Fibroblast of the aortic adventitia (primary cell): ENCODE measurements at places on chromosomes 16 and 17. TPM values are rescaled to one million over a fixed set of nuclear protein-coding genes. Genes with fewer than 3 reads are reported as not detected.

DNA sequence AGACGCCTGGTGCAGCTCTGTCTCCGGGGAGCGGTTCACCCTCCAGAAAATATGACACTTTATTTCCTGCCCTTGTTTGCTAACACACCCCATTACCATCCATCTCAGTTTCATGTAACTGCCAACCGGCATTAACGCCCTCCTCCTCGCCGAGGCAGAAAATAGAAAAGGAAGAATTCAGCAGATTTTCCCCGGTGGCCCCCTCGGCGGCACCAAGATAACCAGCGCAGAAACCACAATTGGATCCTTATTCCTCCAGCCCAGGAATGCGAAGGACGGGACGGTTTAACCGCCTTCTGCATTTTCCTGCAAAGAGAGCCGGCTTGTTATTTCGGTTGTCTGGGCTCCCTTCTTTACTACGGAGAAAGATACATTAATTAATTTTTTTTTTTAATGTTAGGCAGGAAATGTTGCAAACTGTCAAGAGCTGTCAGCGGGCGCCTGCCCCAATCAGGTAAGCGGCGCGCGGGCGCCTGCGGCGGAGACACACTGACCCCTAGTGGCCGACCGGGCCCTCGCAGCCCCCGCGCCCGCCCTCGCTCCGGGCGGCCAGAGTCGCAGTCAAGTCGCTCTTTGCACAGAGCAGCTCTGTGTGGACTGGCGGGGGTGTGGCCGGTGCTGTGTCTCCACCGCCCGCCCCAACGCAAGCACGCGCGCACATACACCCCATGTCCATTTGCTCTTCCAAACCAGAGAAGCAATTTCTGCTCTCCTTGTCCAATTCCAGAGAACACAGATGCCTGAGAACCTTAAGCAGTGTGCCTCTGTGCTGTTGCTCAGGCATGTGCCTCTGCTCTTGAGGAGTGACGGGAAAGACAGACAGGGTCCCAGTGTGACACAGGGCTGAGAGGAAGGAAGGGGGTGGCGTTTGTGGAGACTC lies 53.6 kb downstream of the C17orf67 start:
- peak; percentile 43 for DNase-seq

GRCh38 chr17:74520790-74521480 lies 10.3 kb downstream of the CD300LB start:
- no peak for DNase-seq

- no peak for DNase-seq
Measured at GRCh38 chr17:34357398-34357797, 1.1 kb downstream of the CCL13 start.

- DNase-seq = no peak
Measured at GRCh38 chr17:9242983-9243382, 221.7 kb downstream of the NTN1 start.

DNA sequence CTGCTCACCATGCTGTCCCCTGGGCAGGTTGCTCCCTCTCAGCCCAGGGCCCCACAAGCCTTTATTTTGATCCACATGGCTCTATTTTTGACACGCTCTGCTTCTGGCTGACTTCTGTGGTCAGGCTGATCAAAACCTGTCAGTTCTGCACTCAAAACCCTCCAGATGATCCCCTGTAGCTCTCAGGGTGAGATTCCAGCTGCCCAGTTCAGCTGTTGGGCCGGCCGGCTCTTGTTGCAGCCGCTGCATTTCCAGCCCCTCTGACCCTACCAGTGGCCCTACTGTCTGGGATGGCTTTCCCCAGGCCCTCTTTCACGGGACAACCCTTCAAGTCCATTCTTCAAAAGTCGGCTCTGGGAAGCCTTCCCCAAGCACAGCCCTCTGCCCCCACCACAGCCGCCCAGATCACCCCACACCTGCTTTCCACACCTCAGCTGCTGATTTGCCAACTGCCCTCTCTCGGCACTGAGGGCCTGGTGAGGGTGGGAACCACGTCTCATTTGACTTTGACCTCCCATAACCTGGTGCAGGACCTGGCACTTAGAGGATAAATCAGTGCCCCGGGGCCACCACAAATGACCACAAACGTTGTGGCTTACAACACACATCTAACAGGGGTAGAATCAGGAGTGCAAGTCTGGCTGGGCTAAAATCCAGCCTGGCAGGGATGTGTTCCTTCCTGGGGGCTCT lies 16.3 kb upstream of the CACNG4 start:
- no peak for DNase-seq

GRCh38 chr16:85473909-85474620 lies 139.1 kb upstream of the GSE1 start:
- no peak for DNase-seq

GRCh38 chr16:28587386-28587785 lies 9.5 kb downstream of the SULT1A2 start:
- DNase-seq = no peak

- DNase-seq = peak; percentile 15
Measured at GRCh38 chr16:3780570-3780969, 63.2 kb upstream of the TRAP1 start.

- DNase-seq = peak; percentile 26
Measured at GRCh38 chr17:3710951-3711383, 12.7 kb upstream of the HASPIN start.

DNA sequence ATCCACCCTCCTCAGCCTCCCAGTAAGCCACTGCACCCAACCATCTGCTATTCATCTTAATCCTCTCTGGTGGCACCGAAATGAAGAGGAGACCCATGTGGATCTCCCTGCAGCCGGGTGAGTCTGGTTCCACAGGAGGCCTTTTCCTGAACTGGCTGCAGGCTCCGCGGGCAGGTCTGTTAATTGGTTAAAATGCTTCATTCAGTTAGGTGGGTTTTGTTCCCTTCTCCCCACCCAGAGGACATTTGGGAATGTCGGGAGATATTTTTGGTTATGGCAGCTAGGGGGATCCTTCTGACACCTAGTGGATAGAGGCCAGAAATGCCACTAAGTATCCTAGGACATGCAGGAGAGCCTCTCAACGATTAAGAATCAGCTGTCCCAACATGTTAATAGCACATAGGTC lies 16.7 kb downstream of the C16orf54 start:
- DNase-seq = peak; percentile 55

GRCh38 chr17:81918832-81919545 lies 1.0 kb upstream of the SIRT7 start:
- DNase-seq = no peak

- no peak for DNase-seq
Measured at GRCh38 chr17:9355846-9356245, 219.8 kb downstream of the STX8 start.

- DNase-seq = no peak
Measured at GRCh38 chr17:28295677-28296578, 23.1 kb upstream of the TMEM97 start.

GRCh38 chr16:69319381-69319780 lies 8.2 kb downstream of the VPS4A start:
- DNase-seq = no peak

DNA sequence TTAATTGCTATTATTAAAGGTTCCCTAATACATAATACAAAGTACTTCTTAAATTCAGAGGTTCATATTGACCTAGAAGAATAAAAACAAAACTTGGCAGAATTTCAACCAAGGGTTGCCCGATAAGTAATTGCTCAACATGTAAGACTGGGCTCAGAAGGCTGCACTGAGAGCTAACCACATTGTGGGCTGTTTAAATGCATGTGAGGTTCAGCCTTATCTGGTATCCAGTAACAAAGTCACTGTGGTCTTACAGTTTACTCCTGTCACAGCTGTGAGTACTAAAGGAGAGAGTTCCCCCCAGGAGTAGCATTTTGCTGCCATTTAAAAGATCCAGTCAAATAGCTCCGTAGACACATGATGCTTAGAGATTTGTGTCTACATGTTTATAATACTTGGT lies 1.6 kb upstream of the DHRS11 start:
- peak; percentile 24 for DNase-seq

DNA sequence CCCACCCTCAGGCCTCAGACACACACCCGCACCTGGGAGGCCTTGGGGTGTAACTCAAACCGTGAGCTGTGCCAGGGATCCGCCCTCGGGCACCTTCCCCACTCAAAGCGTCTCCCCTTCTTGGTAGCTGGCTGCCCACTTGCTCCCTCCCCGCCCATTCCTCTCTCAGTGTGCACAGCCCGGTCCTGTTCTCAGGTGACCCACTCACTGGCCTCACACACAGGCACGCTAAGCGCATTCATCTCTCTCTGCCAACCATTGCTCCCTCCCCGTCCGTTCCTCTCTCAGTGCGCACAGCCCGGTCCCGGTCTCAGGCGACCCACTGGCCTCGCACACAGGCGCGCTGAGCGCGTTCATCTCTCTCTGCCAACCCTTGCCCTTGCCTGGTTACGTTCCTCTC lies 20.8 kb downstream of the WDR45B start:
- DNase-seq = no peak

DNA sequence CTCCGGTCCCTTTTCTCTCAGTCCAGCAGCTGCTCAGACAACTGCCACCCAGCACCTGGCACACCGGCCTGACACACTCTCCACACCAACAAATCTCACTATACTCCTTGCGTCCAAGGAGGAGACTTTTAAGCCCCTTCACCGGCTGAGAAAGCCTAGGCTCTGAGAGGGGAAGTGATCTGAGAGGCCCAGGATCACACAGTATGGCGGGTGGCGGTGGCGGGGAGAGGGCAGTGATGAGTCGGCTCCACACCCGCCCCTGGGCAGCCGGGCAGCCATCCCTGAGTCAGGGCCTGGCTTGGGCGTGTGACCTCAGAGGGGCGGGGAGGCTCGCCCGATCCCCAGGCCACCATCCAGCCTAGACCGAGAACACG lies 569 bp downstream of the FLII start:
- DNase-seq = peak; percentile 56

- DNase-seq = peak; percentile 58
Measured at GRCh38 chr17:21167303-21167702, 40.5 kb downstream of the DHRS7B start.

GRCh38 chr17:49952209-49952911 lies 16.6 kb upstream of the DLX4 start:
- peak; percentile 55 for DNase-seq

DNA sequence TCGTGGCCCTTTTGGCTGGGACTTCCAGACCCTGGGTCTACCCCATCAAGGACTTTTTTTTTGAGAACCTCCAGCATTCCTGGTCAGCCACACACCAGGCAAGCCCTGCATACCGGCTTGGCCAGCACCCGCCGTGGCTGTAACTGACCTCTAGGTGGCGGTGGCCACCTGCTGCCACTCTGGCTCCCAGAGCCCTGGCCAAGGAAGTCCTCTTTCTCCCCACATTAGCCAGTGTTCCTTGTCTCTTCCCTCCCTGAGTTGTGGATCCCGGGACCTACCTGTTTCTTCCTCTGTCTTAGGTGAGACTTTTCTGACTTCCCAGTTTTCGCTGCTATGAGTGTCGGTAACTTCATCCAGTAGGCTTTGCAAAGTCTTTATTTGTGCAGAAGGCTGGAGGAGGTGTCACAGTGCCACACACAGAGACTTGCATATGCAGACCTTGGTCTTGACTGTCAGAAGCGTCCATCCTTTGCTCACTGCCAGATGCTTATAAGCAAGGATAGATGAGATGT lies 348.3 kb downstream of the CPPED1 start:
- DNase-seq = peak; percentile 46

GRCh38 chr16:69423189-69423588 lies 1.2 kb upstream of the CYB5B start:
- DNase-seq = no peak

- no peak for DNase-seq
Measured at GRCh38 chr17:61408151-61409041, 8.8 kb downstream of the TBX2 start.

The C16orf46 gene
- total RNA-seq = 0.54 and 0.90 TPM in 2 replicates

The RNF227 gene
- total RNA-seq = 2.8 and 27.4 TPM in 2 replicates

The SLC5A11 gene
- total RNA-seq = not detected in 2 replicates

The TXNL4B gene
- total RNA-seq = 8.1 and 24.8 TPM in 2 replicates

The PPP1R27 gene
- not detected in 2 replicates for total RNA-seq

The ZNF423 gene
- 7.3 and 13.5 TPM in 2 replicates for total RNA-seq

The SULT1A2 gene
- 3.3 TPM in 1 of 2 replicates, not detected in the other for total RNA-seq
